ENCODE measurements at places on chromosomes 5 and 9. TPM values are rescaled to one million over a fixed set of nuclear protein-coding genes. Genes with fewer than 3 reads are reported as not detected.

DNA sequence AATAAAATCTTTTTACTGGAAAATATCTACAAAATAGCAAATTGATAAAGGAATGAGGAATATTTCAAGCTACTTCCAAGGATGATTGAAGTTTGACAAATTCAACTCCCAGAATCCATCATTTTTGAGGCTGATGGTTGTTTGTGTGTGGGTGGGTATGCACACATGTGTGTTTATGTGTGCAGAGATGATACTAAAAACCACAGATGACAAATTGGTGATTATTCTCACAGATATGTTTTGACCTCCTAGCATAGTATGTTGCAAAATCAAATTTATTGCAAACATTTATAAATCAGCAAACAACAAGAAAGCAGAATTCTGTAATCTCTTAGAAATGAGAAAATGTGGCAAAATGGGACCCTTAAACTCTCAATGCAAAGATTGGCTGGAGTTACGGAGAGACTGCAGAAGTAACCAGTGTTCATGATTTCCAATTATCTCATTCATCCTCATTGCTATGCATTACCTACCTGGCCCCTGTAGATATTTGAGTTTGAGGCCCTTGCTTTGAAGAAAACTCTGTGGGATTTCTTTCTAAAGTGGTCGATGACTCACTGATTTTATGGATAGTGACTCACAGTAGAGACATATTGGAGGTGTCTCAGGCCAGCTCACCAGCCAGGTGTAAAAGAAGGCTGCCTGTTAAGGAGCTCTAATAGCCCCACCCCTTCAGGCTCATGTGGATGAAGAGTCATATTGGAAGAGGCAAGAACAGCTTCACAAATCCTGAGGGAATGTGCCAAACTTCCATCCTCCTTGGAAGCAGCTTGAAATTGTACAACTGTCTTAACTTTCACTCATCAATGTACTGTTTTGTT is 44.6 kb upstream of the TMC1 start:
- no peak for DNase-seq

PDE6A gene
- total RNA-seq: not detected

WDR38 gene
- 6.6 TPM for total RNA-seq

IRX2 gene
- total RNA-seq: 52.1 TPM

DNA sequence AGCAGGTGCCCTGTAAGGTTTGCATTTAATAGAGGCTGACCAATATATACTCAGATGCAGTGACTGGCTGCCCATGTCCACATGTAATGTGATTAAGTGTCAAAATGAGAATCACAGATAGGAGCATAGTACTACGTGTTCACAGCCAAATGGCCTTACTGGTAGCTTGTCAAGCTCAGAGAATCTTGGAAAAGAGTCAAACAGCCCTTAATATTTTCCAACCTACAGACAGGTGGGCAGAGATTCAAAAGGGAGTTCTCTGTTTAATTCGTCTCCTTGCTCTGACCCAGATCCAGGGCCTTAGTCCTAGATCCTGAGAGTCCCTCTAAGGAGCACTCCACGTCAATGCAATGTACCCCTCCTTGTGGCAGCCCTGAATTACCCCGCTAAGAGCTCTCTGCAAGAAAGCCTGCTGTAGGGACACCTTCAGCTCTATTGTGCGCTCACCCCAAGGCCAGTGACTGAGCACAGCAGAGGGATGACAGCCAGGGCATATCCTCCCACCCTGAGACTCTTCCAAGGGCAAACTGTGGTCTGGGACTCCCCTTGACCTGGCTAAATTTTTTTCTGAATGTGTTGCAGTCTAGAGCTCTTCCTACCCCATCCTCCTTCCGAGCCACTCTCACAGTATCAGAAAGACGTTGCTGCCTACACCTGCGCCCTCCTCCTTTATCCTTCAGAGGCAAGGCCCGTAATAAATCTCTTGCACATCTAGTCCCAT is 159.2 kb downstream of the SNCAIP start:
- DNase-seq: no peak

PCDHGC4 gene
- 1.5 TPM for total RNA-seq

MSX2 gene
- total RNA-seq: 0.27 TPM

DNA sequence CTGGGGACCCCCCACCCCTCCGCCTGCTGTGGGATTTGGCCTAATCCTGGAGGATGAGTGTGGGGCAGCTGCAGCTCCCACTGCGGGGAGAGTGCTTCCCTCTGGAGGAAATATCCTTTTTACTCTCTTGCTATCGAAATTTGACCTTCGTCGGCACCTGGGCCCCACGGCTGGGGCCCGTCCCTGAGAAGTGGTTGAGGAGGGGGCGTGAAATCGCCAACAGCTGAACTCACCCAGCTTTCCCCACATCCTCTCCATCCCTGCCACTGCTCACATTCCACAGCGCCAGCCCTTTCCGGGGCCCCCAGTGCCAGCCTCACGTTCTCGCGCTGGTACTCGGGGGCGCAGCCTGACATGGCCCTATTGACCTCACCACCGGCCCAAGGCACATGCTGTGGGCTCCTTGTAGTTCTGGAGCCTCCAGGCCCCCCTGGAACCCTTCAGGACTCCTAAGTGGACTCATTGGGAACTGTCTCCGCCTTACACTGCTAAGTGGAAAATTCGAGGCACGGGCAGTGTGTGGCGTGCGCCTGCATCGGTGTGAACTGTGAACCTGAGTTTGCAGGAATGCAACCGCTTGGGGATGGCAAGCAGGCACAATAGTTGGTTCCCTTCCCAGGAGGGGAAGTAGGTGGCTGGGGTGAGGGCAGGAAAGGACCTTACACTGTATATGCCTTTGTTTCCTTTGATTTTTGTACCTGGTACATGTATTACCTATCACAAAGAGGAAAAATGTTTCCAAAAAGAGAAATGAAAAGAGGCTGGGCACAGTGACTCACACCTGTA is 19.2 kb downstream of the FGFR4 start:
- DNase-seq: no peak

CATSPER3 gene
- total RNA-seq: 0.68 TPM

GRCh38 chr5:115151208-115151805 is 18.4 kb downstream of the TRIM36 start:
- DNase-seq: no peak

DNA sequence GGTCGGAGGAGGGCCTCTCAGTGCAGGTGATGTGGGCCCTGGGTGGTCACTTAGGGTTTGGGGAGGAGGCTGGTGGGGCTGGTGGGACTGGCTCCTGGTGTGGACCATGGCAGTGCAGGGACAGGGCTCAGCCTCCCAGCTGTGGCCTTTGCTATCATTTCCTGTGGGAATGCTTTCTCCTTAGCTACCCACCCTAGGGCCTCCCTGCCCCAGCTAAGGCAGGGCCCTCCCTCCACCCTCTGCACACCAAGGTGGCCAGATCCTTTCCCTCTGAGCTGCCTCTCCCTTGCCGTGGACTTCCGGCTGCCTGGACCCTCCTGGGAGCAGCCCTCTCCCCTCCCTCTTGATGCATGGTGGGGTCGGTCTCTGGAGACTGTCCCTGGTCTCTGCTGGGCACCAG is 22.7 kb upstream of the ARSI start:
- DNase-seq: no peak

DNA sequence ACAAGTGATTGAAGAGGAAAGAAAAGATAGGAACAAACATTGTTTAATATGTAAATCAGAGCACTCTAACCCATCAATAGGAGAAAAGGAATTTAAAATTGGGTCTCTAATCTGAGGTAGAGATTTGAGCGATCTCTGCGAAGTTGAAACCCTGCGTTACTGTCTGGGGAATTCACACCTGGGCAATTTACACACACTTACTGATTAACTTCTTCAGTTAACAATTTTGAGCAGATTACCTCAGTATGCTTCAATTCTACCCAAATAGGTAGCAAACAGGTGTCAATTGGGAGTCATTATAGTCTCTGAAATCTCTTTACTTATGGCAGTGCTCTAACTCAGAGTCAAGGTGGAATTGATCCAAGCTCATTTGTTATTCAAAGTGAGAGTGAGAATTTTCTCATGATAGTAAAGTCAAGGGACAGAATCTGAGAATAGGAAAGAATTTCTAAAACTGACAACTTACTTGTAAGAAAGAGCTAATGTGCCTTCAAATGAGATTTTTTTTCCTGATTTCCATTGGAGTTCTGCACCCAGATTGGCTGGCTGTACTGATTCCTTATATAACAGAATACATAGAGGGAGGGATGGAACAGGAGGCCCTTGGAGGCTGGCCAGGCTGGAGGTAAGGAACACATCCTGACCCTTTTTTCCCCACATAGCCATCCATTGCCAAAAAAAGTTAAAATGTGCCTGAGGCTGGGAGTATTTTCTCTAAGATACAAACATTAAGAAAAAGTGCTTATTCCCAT is 27.1 kb upstream of the IFNA14 start:
- no peak for DNase-seq

TTC33 gene
- 14.9 TPM for total RNA-seq

GRCh38 chr5:107408564-107408963 is 262.2 kb downstream of the EFNA5 start:
- DNase-seq: no peak

ROR2 gene
- 3.8 TPM for total RNA-seq

- DNase-seq: no peak
Measured at GRCh38 chr5:122561209-122561608, 213.7 kb upstream of the SNX2 start.

DNA sequence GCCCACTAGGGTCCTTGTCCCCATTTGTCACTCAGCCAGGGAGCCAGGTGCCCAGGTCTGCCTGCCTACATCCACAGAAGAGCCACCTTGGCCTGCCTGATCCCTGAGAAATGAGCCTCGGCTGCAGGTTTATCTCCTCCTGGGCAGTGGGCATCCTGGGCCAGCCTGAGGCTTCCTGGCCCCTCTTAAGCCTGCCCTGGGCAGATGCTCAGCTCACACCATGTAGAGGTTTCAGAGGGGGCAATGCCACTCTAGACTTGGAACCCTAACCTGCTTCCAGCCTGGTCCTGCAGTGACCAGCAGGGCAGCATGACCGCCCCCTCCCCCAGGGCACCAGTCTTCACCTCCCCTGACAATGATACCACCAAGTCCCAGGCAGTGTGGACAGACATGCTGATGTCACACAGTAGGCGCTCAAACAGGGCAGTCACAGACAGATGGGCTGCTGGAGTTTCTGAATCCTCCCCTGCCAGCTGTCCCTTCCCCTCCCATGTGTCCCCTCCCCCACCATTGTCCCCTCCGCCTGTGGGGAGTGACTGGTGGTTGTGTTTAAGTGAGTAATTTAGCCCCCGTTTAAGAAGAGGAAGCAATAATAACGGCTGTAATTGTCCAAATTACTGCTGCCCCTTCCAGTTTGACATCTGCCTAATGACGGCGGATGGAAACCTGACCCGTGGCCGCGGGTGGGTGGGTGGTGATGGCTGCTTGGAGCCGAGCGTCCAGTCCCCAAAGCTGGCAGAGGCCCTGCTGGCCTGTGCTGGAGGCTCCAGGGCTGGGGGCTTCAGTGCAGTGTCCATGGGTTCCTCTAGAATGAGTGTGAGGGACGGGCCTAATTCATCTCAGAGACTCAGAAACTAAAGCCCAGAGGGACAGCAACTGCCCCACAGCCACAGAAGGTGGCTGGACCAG is 147.7 kb downstream of the BARX1 start:
- DNase-seq: no peak

GRCh38 chr5:150397146-150397781 is 15.4 kb downstream of the CD74 start:
- DNase-seq: no peak

NR2F1 gene
- total RNA-seq: 42.6 TPM

GABRB2 gene
- total RNA-seq: 0.56 TPM

GRCh38 chr9:93456504-93456903 is 3.1 kb upstream of the FAM120AOS start:
- no peak for DNase-seq

DNA sequence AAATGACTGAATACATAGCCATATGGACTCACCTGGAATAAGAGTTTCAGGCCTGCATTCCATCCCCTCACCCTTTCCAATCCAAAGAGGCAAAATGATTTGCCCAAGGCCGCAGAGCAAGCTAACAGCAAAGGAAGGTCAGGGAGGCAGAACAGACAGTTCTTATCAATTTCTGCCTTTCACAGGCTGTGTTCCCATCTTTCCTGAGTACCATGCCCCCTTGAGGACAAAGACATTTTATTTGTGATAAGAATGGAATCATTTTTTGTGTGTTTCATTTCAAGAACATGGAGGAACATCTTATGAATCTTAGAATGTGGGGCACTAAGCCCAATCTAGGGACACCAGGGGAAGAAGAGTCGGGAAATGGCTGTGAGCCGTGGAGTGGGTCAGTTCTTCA is 13.9 kb downstream of the LHFPL2 start:
- DNase-seq: no peak

- DNase-seq: no peak
Measured at GRCh38 chr5:101989659-101990058, 306.4 kb downstream of the SLCO4C1 start.

GRCh38 chr9:127976498-127976897 is 4.3 kb downstream of the EEIG1 start:
- peak; percentile 78 for DNase-seq

DNA sequence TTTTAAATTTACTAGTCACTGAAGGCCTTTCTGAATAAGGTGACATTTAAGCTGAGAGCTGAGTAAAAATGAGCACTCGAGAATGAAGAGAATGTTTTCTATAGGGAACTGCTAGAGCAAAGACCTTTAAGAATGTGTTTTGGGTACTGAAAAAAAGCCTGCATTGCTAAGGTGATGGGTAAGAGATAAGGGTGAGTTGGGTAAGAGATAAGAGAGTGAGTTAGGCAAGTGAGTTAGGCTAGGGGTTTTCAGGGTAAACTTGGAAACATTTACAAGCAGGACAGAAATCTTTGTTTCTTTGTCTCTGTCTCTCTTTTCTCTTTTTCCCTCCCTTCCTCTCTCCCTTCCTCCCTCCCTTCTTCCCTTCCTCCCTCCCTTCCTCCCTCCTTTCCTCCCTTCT is 5.6 kb downstream of the RAD23B start:
- no peak for DNase-seq

MAST4 gene
- total RNA-seq: 56.9 TPM

SPDL1 gene
- total RNA-seq: 4.8 TPM

SLC45A2 gene
- not detected for total RNA-seq

GRCh38 chr9:128062846-128063831 is 4.0 kb downstream of the NAIF1 start:
- no peak for DNase-seq

- DNase-seq: no peak
Measured at GRCh38 chr9:98335661-98336060, 80.2 kb upstream of the TBC1D2 start.

GRCh38 chr5:55691265-55692105 is 20.6 kb downstream of the SLC38A9 start:
- no peak for DNase-seq

GRCh38 chr9:38047301-38048251 is 21.5 kb downstream of the SHB start:
- DNase-seq: peak; percentile 75

CAMK4 gene
- total RNA-seq: 2.7 TPM

DNA sequence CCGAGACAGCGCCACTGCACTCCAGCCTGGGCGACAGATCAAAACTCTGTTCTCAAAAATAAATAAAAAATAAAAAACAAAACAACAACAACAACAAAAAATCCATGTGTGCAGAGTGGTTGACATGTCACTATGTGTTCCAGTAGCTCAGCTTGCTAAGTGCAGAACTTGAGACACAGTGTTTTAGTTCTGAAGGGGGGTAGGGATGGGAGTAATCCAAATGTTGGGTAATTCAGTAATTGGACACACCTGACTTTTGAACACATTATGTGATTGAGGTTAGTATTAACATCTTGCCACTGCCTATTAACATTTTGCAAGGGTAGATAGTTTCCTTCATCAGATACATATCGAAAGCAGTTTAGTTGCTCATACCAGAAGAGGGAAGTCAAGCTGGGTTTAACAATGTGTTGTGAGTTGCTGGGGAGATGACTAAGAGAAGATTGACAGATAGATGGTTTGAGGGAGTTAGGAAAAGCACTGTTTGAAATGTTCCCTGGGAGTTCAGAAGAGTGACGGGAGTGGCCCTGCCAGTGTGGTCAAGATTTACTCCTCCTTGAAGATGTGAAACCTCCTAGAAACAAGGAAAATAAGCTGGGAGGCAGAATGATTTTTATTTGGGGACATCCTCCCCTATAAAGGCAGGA is 928 bp downstream of the HACD4 start:
- DNase-seq: no peak

SLC1A1 gene
- total RNA-seq: 31.4 TPM

SLC24A2 gene
- not detected for total RNA-seq
